Activated CD4-positive, alpha-beta T cell treated with anti-CD3 and anti-CD28 coated beads for 24 hours (primary cell): ENCODE measurements at places on chromosomes 7 and 10.
A peak's percentile ranks its signal among the peaks of the same experiment; 100 is the strongest.

GRCh38 chr10:68142761-68143160, 33.5 kb downstream of the MYPN start:
- DNase-seq: no peak

GRCh38 chr7:27519793-27520469, 142.8 kb downstream of the HIBADH start:
- no peak for DNase-seq

GRCh38 chr7:99672573-99672972, 7.2 kb downstream of the CYP3A5 start:
- no peak for DNase-seq

GRCh38 chr7:157865351-157866165, 528.8 kb downstream of the DNAJB6 start:
- DNase-seq: no peak

DNA sequence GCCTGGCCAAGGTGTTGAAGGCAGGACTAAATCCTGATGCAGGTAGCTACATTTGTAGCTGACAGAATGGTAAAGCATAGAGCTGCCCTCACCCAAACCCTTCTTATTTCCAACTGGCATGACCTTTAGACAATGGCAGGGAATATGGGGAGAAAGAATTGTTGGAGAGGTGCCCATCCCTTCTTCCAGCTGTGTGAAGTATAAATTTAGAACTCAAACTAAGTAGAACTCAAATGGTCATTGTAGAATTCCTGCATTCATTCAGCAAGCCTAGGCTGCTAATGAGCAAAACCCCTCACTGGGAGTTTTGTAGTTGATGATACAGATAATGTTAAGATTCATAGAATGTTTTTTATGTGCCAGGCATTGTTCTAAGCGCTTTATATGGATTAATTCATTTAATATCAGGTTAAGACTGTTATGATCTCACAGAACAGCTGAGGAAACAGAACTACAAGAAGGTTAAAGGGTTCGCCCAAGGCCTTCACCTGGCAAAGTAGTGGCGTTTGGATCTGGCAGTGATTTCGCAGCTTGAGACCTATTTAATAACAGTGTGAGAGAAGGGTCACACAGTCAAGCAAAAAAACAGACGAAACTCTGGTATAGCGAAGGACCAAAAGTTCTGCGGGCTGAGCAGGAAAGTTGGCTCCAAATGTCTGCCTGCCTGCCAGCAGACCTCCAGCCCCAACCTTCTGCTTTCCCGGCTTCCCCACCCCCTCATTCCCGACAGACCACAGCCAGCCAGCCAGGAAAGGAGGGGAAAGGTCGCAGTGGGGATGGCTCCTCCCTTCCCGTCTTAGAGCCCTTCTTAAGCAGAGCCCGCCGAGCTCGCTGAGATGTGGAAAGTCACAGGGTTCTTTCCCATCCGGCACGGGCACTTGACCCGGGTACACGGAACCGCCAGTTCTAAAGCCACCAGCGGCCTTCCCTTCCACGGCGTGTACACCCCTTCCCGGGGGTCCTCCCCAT, 1.6 kb upstream of the HILPDA start:
- no peak for DNase-seq

DNA sequence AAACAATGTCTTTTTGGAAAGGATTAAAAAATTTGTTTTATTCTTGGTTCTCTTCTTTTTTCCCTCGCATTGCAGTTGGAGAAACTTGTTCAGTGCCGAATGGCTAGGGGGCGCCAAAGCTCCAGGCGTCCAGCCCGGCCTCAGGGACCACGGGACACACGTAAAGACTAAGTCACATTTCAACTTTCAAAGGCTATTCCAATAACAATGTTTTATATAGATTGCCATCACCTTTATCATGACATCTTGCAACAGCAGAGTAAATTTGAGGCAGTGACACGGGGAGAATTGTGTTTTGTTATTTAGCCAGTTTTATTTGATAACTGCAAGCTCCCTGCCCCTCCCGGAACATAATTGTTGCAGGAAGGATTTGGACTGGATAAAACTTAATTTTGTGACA, 2.2 kb upstream of the IGFBP3 start:
- peak; percentile 51 for DNase-seq

- DNase-seq: no peak
These were observed 77.9 kb downstream of the ZMIZ1 start for GRCh38 chr10:79146611-79147130.

DNA sequence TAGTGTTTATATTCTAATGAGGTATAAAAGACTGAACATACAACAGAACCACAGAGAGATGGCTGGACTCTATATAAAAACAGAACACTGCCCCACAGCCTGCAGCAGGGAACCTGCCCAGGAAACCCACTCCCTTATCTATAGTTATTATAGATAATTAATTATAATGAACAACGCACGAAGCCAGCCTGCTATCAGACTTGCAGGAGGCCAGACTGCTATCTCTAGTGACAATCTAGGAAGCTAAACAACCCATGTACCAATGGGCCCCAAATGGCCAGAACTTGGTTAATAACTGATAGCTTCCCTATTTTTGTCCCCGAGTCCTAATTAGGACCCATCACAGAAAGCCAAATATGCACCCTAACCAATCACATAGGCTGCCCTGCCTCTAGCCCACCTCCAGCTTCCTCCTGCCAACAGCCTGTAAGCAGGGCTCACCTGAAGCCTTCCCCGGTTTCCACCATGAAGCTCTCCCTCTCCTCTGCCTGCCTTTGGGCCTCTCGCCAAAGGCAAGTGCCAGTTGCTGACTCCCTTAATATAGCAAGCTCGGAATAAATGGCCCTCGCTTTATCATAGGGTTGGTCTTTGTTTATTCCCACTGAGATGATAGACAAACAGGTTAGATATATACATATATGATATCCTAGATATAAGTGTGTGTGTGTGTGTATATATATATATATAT, 74.5 kb downstream of the SYPL1 start:
- no peak for DNase-seq

DNA sequence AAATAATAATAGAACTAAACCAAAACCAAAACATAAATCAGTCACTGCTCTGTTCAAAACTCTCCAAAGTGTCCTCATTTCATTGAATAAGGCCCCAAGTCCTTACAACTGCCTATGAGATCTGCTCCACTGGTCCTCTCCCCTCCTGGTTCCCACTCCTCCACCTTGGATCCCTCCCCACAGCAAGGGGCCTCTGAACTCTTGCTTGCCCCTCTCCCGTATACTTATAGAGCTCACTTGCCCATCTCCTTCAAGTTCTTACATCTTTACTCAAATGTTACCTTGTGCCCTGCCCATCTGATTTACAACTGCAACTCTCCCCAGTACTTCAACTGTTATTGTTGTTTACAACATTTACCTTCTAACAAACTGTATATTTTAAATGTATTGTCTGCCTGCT, 819 bp downstream of the POLD2 start:
- no peak for DNase-seq

- DNase-seq: no peak
These were observed 356.2 kb upstream of the NFE2L3 start for GRCh38 chr7:25795824-25796235.

- DNase-seq: no peak
These were observed 166.8 kb upstream of the MAGI2 start for GRCh38 chr7:79620291-79620690.

GRCh38 chr10:112773783-112774182, 176.3 kb upstream of the TCF7L2 start:
- DNase-seq: no peak

DNA sequence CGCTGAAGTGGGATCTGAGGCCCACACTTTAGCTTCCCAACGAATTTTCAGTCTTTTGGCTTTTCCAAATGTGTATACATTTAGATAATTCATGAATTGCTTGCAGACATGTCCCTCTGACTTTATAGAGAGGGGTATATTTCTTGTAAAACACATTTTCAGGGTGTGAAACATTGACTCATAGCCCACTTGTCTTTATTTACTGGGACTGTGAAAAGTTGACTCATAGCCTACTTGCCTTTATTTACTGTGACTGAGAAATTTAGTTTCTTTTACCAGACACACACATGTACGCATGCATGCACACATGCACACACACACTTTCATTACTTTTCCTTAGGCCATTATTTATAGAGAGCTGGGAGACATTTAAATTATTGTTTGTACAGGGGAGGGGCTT, 79.1 kb downstream of the VTI1A start:
- no peak for DNase-seq

GRCh38 chr7:24665564-24666294, 91.5 kb downstream of the GSDME start:
- DNase-seq: peak; percentile 29

GRCh38 chr10:120186506-120186905, 270.5 kb upstream of the PLPP4 start:
- no peak for DNase-seq

DNA sequence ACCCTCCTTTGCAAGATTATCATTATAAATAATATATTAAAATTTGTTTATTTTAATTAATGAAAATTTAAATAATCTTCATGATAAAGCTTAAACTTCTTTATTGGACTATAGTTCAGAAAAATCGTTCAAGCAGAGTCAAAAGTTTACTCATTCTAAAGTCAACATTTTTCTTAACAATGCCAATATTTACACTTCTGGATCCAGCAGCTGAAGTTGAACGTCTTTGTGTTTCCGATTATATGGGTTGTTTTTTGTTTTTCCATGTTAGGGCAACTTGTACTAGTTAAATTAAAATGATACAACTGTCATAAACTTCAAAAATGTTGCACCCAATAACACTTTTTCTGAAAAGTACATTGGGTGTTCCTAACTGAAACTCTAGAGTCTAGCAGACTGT, 43.8 kb downstream of the GRB10 start:
- no peak for DNase-seq
